ENCODE measurements at places on chromosomes 1 and 21. TPM values are rescaled to one million over a fixed set of nuclear protein-coding genes. Genes with fewer than 3 reads are reported as not detected.

GON4L gene
- 31.6 TPM for total RNA-seq

ERO1B gene
- 4.3 TPM for total RNA-seq

DYNLT5 gene
- 0.80 TPM for total RNA-seq

TMEM82 gene
- not detected for total RNA-seq

LAMC2 gene
- 8.2 TPM for total RNA-seq

PKLR gene
- 0.19 TPM for total RNA-seq

DNA sequence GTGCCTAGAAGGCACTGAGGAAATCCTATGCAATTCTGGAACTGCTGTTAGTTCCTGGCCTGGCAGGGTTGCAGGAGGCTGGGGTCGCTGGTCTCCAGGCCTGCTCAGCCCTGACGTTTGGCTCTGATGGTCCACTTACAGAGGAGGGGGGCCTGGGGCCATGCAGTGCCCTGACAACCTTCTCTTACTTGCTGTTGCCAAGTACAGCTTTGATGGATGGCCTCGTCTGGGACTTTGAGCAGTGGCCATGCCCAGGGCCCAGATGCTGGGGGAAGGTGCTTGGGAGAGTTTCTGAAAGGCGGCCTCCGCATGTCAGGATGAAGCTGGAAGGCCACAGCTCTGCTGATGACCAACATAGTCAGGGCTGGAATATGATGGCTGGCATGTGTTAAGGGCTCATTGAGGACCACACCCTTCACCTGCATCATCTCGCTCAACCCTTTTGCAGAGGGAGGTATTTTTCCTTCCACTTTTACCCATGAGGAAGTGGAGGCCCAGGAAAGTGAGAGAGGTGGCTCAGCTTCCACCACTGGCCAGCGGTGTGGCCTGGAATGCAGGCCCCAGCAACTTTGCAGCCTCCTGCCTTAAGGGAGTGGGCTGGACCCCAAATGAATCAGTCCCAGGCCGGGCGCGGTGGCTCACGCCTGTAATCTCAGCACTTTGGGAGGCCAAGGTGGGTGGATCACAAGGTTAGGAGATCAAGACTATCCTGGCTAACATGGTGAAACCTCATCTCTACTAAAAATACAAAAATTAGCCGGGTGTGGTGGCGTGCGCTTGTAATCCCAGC lies 34.7 kb upstream of the LRRC3 start:
- no peak overlapping the region for H3K4me3 ChIP-seq
- no peak for DNase-seq
- peaks cover 11% of the 10 kb centered on the region for H3K36me3 ChIP-seq

- no peak for DNase-seq
- H3K4me1 ChIP-seq: no peaks in the 10 kb centered on the region
- peaks cover 27% of the 10 kb centered on the region for H3K27me3 ChIP-seq
- H3K36me3 ChIP-seq: no peaks in the 10 kb centered on the region
- no peak overlapping the region for H3K27ac ChIP-seq
Observed at GRCh38 chr1:204736836-204737235, 51.3 kb upstream of the LRRN2 start.

GRCh38 chr21:16592381-16592780 lies 862.6 kb downstream of the USP25 start:
- H3K4me1 ChIP-seq: no peaks in the 10 kb centered on the region
- no peaks in the 10 kb centered on the region for H3K27me3 ChIP-seq
- DNase-seq: no peak
- no peak overlapping the region for H3K4me3 ChIP-seq
- H3K36me3 ChIP-seq: no peaks in the 10 kb centered on the region

- peaks cover 2% of the 10 kb centered on the region for H3K27me3 ChIP-seq
- DNase-seq: no peak
- H3K27ac ChIP-seq: no peak overlapping the region
- no peaks in the 10 kb centered on the region for H3K4me1 ChIP-seq
- no peaks in the 10 kb centered on the region for H3K36me3 ChIP-seq
- H3K4me3 ChIP-seq: no peak overlapping the region
Observed at GRCh38 chr1:112877750-112878149, 78.2 kb downstream of the SLC16A1 start.

DNA sequence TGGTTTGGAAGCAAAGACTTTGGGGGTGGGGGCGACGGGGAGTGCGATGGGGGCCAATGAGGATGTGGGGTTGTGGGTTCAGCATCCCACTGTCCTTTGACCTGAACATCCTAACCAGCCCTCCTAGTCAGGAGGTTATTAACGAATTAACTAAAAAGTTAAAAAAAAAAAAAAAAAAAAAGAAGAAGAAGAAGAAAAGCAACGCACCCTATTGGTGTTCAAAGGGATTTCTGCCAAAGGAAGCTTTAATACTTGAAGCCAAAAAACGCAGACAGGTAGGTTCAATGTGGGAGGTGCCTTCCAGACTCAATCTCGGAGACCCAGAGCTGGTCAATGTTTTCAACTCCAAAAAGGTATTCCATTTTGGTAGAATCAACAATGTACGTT lies 2.2 kb downstream of the CLIC6 start:
- H3K27me3 ChIP-seq: peaks cover 82% of the 10 kb centered on the region
- H3K36me3 ChIP-seq: no peaks in the 10 kb centered on the region
- H3K4me3 ChIP-seq: peak overlapping the region; percentile 3
- H3K4me1 ChIP-seq: no peaks in the 10 kb centered on the region
- no peak for DNase-seq
- no peak overlapping the region for H3K27ac ChIP-seq

- peak within 1 kb of the TSS; percentile 29 for H3K27ac ChIP-seq
- H3K27me3 ChIP-seq: no peaks in the 10 kb centered on the region
- peak within 1 kb of the TSS; percentile 73 for H3K4me3 ChIP-seq
- H3K4me1 ChIP-seq: peaks cover 9% of the 10 kb centered on the region
- no peak for DNase-seq
Observed at GRCh38 chr1:46197964-46198811, at the start of gene POMGNT1. POMGNT1 (minus strand) TSS chr1:46198434; CDS start chr1:46197821, 613 bp downstream.

DNA sequence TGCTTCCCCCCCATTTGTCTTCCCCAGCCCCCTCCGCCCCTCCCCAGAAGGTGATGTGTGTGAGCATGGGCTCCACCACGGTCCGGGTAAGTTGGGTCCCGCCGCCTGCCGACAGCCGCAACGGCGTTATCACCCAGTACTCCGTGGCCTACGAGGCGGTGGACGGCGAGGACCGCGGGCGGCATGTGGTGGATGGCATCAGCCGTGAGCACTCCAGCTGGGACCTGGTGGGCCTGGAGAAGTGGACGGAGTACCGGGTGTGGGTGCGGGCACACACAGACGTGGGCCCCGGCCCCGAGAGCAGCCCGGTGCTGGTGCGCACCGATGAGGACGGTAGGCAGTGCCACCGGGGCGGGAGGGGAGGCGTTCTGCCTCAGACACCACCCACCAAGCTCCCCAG lies 52.2 kb upstream of the KDM4A start:
- H3K4me3 ChIP-seq: no peak overlapping the region
- DNase-seq: no peak
- H3K27ac ChIP-seq: no peak overlapping the region
- no peaks in the 10 kb centered on the region for H3K27me3 ChIP-seq
- no peaks in the 10 kb centered on the region for H3K36me3 ChIP-seq

GRCh38 chr1:197980457-197980856 lies 63.3 kb downstream of the LHX9 start:
- no peaks in the 10 kb centered on the region for H3K36me3 ChIP-seq
- no peak for DNase-seq
- no peaks in the 10 kb centered on the region for H3K4me1 ChIP-seq
- H3K27ac ChIP-seq: no peak overlapping the region
- no peak overlapping the region for H3K4me3 ChIP-seq

DNA sequence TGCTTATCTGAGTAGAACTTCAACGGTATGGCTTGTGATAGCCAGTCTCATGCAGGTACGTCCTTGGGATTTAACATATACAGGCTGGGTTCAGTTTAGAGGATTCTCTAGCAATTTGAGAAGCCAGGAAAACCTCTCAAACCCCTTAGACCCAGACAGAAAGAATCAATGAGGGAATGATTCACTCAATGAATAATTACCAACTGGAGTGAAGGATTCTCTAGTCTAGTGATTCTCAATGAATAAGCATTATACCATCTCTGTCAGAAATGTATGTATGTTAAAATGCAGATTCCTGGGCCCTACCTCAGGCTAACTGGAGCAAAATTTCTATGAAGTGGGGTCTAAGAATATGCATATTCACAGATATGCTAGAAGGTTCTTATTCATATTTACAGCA lies 54.5 kb upstream of the APP start:
- no peaks in the 10 kb centered on the region for H3K36me3 ChIP-seq
- no peak for DNase-seq
- no peak overlapping the region for H3K27ac ChIP-seq
- H3K4me1 ChIP-seq: no peaks in the 10 kb centered on the region
- H3K4me3 ChIP-seq: no peak overlapping the region
- H3K27me3 ChIP-seq: no peaks in the 10 kb centered on the region

- no peaks in the 10 kb centered on the region for H3K36me3 ChIP-seq
- no peak overlapping the region for H3K27ac ChIP-seq
- no peaks in the 10 kb centered on the region for H3K27me3 ChIP-seq
- no peak for DNase-seq
- H3K4me1 ChIP-seq: no peaks in the 10 kb centered on the region
Observed at GRCh38 chr1:116971258-116971860, 30.2 kb upstream of the CD101 start.

- DNase-seq: no peak
- H3K27me3 ChIP-seq: no peaks in the 10 kb centered on the region
- H3K36me3 ChIP-seq: peaks cover 57% of the 10 kb centered on the region
Observed at GRCh38 chr21:34875830-34876229, 173.3 kb downstream of the RUNX1 start.

- peaks cover 96% of the 10 kb centered on the region for H3K27me3 ChIP-seq
- peaks cover 5% of the 10 kb centered on the region for H3K4me1 ChIP-seq
- no peaks in the 10 kb centered on the region for H3K36me3 ChIP-seq
- H3K27ac ChIP-seq: no peak overlapping the region
Observed at GRCh38 chr1:156655151-156655903, 13.4 kb downstream of the BCAN start.

GRCh38 chr1:1246577-1247340 lies at the start of gene C1QTNF12:
C1QTNF12 (minus strand) TSS chr1:1246722; CDS start chr1:1246690, 32 bp downstream.
- H3K27ac ChIP-seq: no peak within 1 kb of the TSS
- peaks cover 3% of the 10 kb centered on the region for H3K4me1 ChIP-seq
- H3K27me3 ChIP-seq: peaks cover 33% of the 10 kb centered on the region
- DNase-seq: no peak

- no peaks in the 10 kb centered on the region for H3K4me1 ChIP-seq
- H3K4me3 ChIP-seq: no peak overlapping the region
- no peaks in the 10 kb centered on the region for H3K36me3 ChIP-seq
- H3K27me3 ChIP-seq: no peaks in the 10 kb centered on the region
- H3K27ac ChIP-seq: no peak overlapping the region
Observed at GRCh38 chr1:187762118-187762517, 933.4 kb downstream of the PLA2G4A start.

- no peaks in the 10 kb centered on the region for H3K27me3 ChIP-seq
- no peak overlapping the region for H3K27ac ChIP-seq
- H3K4me1 ChIP-seq: no peaks in the 10 kb centered on the region
Observed at GRCh38 chr1:190608282-190608681, 130.6 kb upstream of the BRINP3 start.

- H3K27ac ChIP-seq: no peak overlapping the region
- no peaks in the 10 kb centered on the region for H3K36me3 ChIP-seq
- H3K4me1 ChIP-seq: peaks cover 10% of the 10 kb centered on the region
- DNase-seq: no peak
Observed at GRCh38 chr1:8473891-8474300, 156.0 kb downstream of the SLC45A1 start.

DNA sequence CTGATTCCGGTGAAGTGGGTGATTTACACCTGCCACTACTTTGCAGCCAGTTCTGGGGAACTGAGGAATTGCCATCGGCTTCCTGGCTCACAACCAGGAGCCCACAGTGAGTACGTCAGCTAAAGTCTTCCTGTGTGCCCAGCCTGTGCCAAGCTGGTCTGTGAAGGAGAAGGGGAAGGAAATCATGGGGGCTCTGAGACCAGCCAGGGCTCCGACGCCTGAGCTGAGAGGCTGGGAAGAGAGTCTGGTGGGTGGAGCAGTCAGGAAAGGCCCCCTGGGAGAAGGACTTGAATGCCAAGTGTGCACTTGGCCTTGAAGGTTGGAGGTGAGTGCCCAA lies 1.2 kb downstream of the LURAP1 start:
- DNase-seq: no peak
- no peaks in the 10 kb centered on the region for H3K36me3 ChIP-seq
- no peak overlapping the region for H3K27ac ChIP-seq
- no peaks in the 10 kb centered on the region for H3K27me3 ChIP-seq

- no peaks in the 10 kb centered on the region for H3K27me3 ChIP-seq
- no peaks in the 10 kb centered on the region for H3K4me1 ChIP-seq
- H3K4me3 ChIP-seq: no peak overlapping the region
- no peaks in the 10 kb centered on the region for H3K36me3 ChIP-seq
- DNase-seq: no peak
Observed at GRCh38 chr1:181345146-181345545, 138.2 kb upstream of the CACNA1E start.

DNA sequence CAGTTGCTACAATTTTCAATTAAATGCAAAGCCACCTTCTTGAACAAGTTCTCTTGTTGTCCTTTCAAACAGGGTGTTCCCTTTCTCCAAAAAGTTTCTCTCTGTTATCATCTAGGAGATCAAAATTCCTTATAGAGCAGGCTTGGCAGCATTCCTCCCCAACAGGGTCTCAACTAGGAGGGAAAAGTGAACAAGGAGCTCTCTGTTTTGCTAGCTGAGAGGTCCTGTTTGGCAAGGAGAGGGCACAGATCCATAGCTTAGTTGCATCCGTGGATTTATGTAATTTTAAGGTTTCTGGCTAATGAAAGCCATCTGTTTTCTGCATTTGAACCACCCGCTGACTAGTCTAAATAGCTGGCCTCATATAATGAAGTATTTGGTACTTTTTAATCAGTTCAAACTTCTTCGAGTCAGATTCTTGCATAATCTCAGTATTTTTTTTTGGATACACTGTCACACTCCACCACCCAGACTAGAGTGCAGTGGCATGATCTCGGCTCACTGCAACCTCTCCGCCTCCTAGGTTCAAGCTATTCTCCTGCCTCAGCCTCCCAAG lies 54.0 kb downstream of the APP start:
- H3K27me3 ChIP-seq: no peaks in the 10 kb centered on the region
- DNase-seq: no peak
- H3K4me1 ChIP-seq: peaks cover 2% of the 10 kb centered on the region
- no peak overlapping the region for H3K4me3 ChIP-seq
- H3K36me3 ChIP-seq: peaks cover under 1% of the 10 kb centered on the region

All from thymus (tissue), 14 donors.